Activated naive CD8-positive, alpha-beta T cell treated with anti-CD3 and anti-CD28 coated beads, Interleukin-2, amount 10 ng/mL, durations not matched to agents 7 days and 5 days (primary cell): ENCODE measurements at places on chromosomes 16 and 17.

GRCh38 chr17:74190154-74190553 lies 13.3 kb upstream of the RPL38 start:
- H3K36me3 ChIP-seq: no peaks in the 10 kb centered on the region
- peaks cover 7% of the 10 kb centered on the region for H3K27me3 ChIP-seq
- no peak for DNase-seq
- H3K27ac ChIP-seq: no peak overlapping the region

DNA sequence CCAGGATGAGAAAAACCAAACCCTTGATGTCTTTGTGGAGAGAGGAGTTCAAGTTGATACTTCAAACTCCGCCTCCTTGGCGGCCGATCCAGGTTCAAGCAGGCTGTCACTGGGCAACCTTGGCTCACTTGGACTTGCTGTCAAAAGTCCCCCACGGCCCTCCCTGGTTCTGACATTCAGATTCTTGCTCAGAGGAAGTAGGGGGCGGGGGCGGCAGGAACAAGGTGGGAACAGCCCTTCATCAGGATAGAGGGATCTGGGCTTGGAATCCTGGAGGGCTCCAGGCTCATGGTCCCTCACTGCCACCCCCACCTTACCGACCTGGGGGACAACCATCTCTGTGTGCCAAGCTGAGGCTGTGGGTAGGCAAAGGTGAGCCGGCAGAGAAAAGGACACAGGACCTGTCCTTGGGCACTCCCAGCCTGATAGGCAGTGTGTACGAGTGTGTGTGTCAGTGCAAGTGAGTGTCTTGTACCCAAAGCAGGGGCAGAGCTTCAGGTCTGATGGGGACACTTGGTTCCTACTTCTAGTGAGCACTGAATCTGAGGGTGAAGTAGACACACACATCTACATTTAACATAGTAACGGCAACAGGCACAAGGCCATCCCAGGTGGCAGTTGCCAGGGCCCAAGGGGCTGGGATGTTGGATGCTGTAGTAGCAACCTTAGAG lies 6.6 kb upstream of the TSPOAP1 start:
- peak overlapping the region; percentile 93 for H3K4me3 ChIP-seq
- H3K27ac ChIP-seq: peak overlapping the region; percentile 97
- DNase-seq: peak; percentile 58
- peaks cover 39% of the 10 kb centered on the region for H3K4me1 ChIP-seq
- peaks cover 35% of the 10 kb centered on the region for H3K36me3 ChIP-seq
- no peaks in the 10 kb centered on the region for H3K27me3 ChIP-seq

- H3K36me3 ChIP-seq: no peaks in the 10 kb centered on the region
Measured at GRCh38 chr16:77788181-77789084, at the start of gene VAT1L. TSS of gene VAT1L (plus strand) at chr16:77788564. CDS start at chr16:77788683, 119 bp downstream.

GRCh38 chr16:65749506-65749905 lies 617.0 kb upstream of the CDH5 start:
- DNase-seq: no peak
- H3K27me3 ChIP-seq: no peaks in the 10 kb centered on the region
- H3K4me1 ChIP-seq: no peaks in the 10 kb centered on the region
- H3K27ac ChIP-seq: no peak overlapping the region

DNA sequence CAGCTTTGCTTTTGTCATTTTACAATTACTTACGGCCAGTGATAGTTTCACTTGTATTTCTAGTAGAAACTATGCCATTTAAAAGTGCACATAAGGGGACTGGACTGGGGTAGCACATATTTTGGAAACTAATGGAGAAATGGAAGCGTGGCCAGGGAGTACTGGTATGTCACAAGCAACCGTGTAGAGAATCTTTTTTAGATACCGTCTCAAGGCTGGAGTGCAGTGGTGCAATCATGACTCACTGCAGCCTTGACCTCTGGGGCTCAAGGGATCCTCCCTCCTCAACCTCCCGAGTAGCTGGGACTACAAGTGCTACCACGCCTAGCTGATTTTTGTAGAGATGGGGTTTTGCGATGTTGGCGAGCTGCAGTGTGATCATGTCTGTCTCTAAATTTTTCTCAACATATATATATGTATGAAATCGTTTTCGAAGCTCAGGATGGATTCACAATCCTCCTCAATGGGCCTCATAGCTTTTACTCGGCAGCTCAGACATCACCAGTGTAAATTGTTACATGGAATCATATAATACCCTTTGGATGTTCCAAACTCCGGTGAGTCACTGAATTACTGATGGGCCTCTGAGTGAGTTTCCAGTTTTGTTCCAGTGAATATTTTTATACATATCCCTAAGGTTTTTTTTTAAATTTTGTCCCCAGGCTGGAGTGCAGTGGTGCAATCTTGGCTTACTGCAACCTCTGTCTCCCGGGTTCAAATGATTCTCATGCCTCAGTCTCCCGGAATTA lies 51.7 kb downstream of the ZNF778 start:
- peaks cover 24% of the 10 kb centered on the region for H3K36me3 ChIP-seq
- no peaks in the 10 kb centered on the region for H3K27me3 ChIP-seq
- no peak overlapping the region for H3K4me3 ChIP-seq

DNA sequence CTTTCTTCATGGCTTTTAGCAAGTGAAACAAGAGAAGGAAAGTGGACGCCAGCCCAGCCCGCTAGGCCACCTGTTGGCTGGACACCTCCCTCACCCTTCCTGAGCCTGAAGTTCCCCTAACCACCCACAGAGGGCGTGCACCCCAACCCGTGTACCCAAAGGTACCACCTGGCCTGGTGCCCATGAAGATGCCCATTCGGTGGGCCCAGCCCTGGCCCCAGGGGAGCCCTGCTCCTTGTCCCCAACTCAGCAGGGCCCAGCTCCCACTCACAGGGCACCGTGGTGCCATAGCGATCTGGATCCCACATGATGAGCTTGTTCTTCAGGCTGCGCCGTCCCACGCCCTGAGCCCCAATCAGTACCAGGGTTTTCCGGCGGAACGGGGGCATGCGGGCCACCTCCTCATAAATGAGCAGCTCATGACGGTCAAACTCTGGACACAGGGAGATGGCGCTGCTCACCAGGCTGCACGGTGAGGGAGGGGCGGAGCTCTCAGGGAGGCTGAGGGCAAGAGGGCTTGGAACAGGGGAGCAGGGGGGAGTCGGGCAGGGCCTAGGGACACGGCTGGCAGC lies 26.8 kb downstream of the MPP2 start:
- H3K4me1 ChIP-seq: peaks cover 2% of the 10 kb centered on the region
- DNase-seq: peak; percentile 58
- no peak overlapping the region for H3K4me3 ChIP-seq
- no peaks in the 10 kb centered on the region for H3K36me3 ChIP-seq
